ENCODE measurements at places on chromosomes 12 and 14.
A peak's percentile ranks its signal among the peaks of the same experiment; 100 is the strongest.

DNA sequence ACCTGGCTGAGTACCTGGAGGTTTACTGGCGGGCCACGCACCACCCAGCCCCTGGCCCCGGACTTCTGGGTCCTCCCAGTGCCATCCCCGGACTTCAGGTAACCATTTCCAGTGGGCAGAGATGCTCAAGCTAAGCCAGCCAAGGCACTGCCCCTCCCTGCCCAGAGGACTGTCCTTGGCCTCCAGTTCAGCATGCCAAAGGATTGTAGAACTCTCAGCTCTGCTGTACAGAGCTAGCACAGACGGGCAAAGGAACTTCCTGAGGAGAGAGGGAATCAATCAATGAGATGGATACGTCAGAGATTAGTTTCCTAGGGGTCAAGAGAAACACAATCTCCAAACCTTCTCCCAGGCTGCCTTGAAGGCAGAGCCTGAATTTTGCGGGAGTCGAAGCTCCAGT is 8.7 kb downstream of the CACNB3 start:
- H3K27ac ChIP-seq, result no peak overlapping the region
- H3K4me3 ChIP-seq, result no peak overlapping the region
- no peaks in the 10 kb centered on the region for H3K27me3 ChIP-seq
- DNase-seq, result no peak

DNA sequence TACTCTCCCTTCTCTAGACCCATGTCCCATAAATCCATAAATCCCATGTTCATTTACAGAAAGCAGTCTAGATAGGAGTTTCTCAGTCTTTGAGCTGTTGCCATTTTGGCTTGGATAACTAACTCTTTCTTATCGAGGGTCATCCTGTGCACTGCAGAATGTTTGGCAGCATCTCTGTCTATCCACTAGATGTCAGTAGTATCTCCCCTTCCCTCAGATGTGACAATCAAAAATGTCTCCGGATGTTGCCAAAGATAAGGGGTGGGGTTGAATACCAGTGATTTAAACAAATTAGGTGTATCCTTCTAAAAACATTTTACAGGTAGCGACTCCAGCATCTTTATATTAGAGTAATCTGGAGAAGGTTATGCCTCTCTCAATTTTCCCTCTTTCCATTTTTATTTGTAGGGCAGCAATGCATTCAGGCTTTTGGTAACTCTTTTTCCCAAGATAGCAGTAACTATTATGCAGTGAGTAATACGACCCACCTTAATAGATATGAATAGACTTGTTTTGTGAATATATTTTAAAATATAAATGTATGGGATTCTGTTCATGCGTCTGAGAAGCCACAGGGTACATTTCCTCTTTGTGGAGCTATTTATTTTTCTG is 100.7 kb downstream of the LRRK2 start:
- H3K4me3 ChIP-seq, result no peak overlapping the region
- H3K27ac ChIP-seq, result no peak overlapping the region
- no peaks in the 10 kb centered on the region for H3K4me1 ChIP-seq
- H3K27me3 ChIP-seq, result peaks cover 2% of the 10 kb centered on the region

DNA sequence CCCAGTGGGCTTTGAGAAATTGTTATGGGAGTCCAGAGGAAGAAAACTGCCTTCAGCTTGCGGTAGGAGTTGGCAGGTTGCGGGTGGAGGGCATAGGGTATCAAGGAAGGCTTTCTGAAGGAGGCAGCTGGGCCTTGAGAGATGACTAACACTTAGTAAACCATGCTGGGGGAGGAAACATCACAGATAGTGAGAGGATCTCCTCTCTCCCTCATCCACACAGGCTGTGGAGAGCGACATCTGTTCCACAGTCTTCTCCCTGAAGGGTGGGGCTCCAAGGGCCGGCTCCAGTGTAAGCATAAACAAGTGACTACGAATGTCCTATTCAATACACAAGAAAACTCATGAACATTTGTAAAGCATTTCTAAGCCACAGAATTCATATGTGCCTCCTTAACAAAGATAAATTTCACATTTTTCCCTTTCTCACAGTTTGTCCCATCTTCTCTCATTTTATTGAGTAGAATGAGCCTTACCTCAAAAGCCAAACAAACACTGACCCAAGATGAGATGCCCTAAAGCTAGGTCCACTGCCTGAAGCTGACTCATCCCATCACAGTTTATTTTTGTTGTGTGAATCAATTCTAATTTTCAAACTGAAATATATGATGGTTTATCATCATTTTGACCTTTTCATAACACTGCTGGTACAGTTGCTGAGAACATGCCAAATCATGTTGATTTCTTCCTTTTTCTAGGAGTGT is 227.9 kb downstream of the SLC25A21 start:
- H3K4me3 ChIP-seq, result no peak overlapping the region
- no peak for DNase-seq
- H3K27ac ChIP-seq, result no peak overlapping the region
- H3K27me3 ChIP-seq, result peaks cover 3% of the 10 kb centered on the region
- H3K36me3 ChIP-seq, result no peaks in the 10 kb centered on the region
- no peaks in the 10 kb centered on the region for H3K4me1 ChIP-seq

- H3K4me1 ChIP-seq, result peaks cover 4% of the 10 kb centered on the region
- no peaks in the 10 kb centered on the region for H3K36me3 ChIP-seq
- H3K27ac ChIP-seq, result no peak overlapping the region
- no peaks in the 10 kb centered on the region for H3K27me3 ChIP-seq
- no peak overlapping the region for H3K4me3 ChIP-seq
- no peak for DNase-seq
Observed at GRCh38 chr14:59310633-59311032, 122.2 kb downstream of the DAAM1 start.

- peaks cover 13% of the 10 kb centered on the region for H3K27me3 ChIP-seq
- peaks cover 14% of the 10 kb centered on the region for H3K4me1 ChIP-seq
- no peaks in the 10 kb centered on the region for H3K36me3 ChIP-seq
- DNase-seq, result no peak
- H3K4me3 ChIP-seq, result no peak overlapping the region
Observed at GRCh38 chr14:36208690-36209278, 32.3 kb upstream of the PTCSC3 start.

GRCh38 chr12:28767836-28768348 is 381.2 kb upstream of the FAR2 start:
- H3K4me3 ChIP-seq, result no peak overlapping the region
- H3K27me3 ChIP-seq, result peaks cover 2% of the 10 kb centered on the region
- no peak for DNase-seq

DNA sequence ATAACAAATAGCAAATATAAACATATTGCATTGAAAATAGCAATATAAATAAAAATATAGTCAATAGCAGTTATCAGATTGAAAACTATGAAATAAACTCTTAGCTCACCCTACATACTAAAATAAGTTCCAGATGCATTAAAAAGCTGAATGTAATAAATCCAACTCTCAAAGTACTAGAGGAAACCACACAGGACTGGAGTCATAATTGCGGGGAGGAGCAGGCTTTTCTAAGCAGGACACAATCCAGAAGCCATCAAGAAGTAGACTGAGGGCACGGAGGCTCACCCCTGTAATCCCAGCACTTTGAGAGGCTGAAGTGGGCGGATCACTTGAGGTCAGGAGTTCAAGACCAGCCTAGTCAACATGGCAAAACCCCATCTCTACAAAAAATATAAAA is 22.2 kb downstream of the GSC start:
- H3K4me3 ChIP-seq, result no peak overlapping the region
- no peaks in the 10 kb centered on the region for H3K4me1 ChIP-seq
- DNase-seq, result no peak
- no peaks in the 10 kb centered on the region for H3K36me3 ChIP-seq
- H3K27me3 ChIP-seq, result peaks cover 4% of the 10 kb centered on the region

GRCh38 chr12:67671419-67671818 is 22.9 kb downstream of the DYRK2 start:
- H3K27ac ChIP-seq, result no peak overlapping the region
- H3K4me1 ChIP-seq, result peaks cover 25% of the 10 kb centered on the region
- peaks cover 38% of the 10 kb centered on the region for H3K36me3 ChIP-seq
- H3K4me3 ChIP-seq, result no peak overlapping the region
- no peak for DNase-seq

GRCh38 chr14:50619569-50620141 is 48.5 kb downstream of the SAV1 start:
- H3K4me3 ChIP-seq, result no peak overlapping the region
- no peaks in the 10 kb centered on the region for H3K27me3 ChIP-seq
- no peaks in the 10 kb centered on the region for H3K36me3 ChIP-seq
- DNase-seq, result no peak
- H3K27ac ChIP-seq, result no peak overlapping the region

DNA sequence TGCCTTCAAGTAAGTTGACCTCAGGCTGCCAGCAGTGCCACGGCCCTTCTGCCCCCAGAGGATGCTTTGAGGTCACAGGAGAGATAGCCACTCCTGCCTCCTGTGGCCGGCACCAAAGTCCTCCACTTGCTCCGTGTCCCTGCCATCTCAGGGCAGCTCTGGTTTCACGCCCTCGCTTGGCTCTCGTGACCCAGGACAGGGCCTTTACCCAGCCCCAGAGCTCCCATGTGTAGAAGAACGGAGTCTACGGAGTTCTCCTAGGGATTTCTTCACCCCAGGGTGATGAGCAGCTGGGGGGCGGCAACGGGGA is 178.1 kb downstream of the ADGRD1 start:
- H3K36me3 ChIP-seq, result no peaks in the 10 kb centered on the region
- no peaks in the 10 kb centered on the region for H3K27me3 ChIP-seq
- no peak overlapping the region for H3K27ac ChIP-seq
- DNase-seq, result no peak

DNA sequence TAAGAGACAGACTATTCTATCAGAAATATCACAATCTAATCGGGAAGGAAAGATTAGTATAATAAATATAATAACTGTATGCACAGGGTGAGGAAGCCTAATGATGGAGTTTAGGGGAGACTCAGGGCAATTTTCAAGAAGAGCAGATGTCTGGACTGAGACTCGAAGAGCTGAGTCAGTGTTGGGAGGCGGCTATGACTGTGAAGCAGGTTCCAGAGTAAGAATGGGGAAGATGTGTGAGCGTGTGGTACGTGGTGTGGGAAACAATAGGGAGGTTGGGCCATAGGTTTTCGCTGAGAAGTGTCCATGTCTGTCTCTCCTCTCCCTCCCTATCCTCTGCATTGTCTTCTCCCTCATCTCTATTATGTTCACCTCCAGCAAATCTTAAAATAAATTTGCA is 85.6 kb downstream of the LMO3 start:
- no peak overlapping the region for H3K27ac ChIP-seq
- H3K27me3 ChIP-seq, result no peaks in the 10 kb centered on the region
- H3K4me3 ChIP-seq, result no peak overlapping the region
- no peak for DNase-seq
- H3K36me3 ChIP-seq, result no peaks in the 10 kb centered on the region

- no peak overlapping the region for H3K4me3 ChIP-seq
- no peaks in the 10 kb centered on the region for H3K27me3 ChIP-seq
- H3K27ac ChIP-seq, result no peak overlapping the region
- no peaks in the 10 kb centered on the region for H3K4me1 ChIP-seq
- no peaks in the 10 kb centered on the region for H3K36me3 ChIP-seq
Observed at GRCh38 chr12:79298506-79298905, 392.3 kb downstream of the PAWR start.

DNA sequence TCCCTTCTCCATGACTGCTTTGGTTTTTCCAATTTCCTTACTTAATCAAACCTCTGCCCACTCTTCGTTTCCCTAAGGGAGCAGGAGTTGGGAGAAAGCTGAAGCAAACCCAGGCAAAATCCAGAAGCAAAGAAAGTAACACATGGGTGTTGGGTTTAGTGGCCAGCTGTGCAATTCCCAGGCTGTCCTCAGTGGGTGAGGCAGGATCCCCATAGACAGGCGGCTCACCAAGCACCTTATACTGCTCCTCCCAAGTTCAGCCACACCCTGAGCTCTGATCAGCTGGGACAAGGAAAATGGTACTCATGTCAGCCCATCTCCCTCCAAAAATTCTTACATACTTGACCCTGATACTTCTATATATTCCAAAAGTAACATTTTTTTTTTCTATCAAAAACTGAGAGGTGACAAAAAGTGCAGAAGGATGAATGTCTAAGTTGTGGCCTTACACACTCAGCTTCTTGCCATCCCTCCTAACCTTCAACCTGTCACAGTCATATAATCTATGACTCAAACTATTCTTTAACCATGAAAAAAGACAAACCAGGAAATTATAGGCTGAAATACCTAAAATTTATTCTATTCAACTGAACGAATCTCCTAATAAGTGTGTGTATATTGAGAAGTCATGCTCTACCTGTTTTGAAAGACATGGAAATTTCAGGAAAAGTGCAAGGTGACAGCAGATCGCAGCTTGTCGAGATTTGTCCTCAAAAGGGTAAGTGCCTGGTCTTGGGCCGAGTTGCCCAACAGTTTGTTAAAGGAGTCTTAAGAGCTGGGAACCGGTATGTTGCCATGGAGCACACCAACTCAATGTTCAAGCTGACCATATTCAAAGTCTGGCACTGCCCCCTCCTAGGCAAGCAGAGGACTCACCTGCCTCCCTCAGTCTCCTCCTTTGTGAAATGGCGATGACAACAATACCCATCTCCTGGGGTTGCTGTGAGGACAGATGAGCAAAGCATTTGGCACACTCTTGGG is 17.6 kb upstream of the ZFP36L1 start:
- peaks cover 75% of the 10 kb centered on the region for H3K4me1 ChIP-seq
- peak overlapping the region; percentile 54 for H3K27ac ChIP-seq
- no peak overlapping the region for H3K4me3 ChIP-seq

DNA sequence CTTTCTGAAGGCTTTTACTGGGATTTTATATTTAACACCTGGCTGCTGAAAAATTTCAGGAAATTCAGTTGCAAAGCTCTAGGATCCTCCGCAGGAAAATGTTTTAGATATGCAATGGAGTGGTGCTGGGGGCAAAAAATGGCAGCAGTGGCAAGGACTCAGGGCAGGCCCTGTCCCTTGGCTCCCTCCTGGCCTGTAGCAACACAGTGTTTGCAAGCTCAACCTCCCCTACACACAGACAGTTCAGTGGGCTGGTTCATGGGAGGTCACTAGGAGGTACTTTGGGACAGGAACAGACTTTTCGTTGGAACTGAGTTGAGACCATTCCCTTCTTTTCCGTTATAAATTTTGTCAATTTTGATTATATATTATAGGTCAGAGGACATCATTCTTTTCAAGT is 270.4 kb downstream of the ADAMTS20 start:
- no peak overlapping the region for H3K27ac ChIP-seq
- DNase-seq, result no peak
- no peak overlapping the region for H3K4me3 ChIP-seq
- H3K36me3 ChIP-seq, result no peaks in the 10 kb centered on the region
- H3K27me3 ChIP-seq, result no peaks in the 10 kb centered on the region

DNA sequence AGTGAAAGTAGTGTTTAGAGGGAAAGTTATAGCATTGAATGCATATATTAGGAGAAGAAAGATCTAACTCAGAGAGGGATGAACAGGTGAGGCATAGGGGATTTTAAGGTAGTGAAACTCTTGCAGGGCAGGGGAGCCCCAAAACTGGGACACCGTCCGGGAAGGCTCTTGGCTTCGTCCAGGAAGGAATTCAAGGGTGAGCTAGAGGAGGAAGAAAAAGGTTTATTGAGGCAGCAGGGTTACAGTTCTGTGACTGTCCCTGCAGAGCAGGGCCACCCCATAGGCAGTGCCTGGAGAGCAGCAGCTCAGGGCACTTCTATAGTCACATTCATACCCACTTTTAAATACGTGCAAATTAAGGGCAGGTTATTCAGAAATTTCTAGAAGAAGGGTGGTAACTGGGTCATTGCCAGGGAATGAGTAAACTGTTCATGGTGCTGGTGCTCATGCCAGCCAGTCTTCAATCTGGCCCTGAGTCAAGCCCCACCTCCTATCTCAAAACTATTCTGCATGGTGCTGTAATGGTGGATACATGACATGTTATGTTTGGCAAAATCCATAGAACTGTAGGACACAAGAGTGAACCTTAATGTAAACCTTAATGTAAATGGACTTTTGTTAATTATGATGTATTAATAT is 1.2 kb upstream of the OAS1 start:
- no peak overlapping the region for H3K27ac ChIP-seq
- H3K27me3 ChIP-seq, result no peaks in the 10 kb centered on the region
- peaks cover 9% of the 10 kb centered on the region for H3K36me3 ChIP-seq
